MM.1S (cell line): ENCODE measurements at places on chromosomes 1 and 21.
A peak's percentile ranks its signal among the peaks of the same experiment; 100 is the strongest.

GRCh38 chr21:31386006-31386405 is 41.9 kb upstream of the TIAM1 start:
- DNase-seq, result no peak

DNA sequence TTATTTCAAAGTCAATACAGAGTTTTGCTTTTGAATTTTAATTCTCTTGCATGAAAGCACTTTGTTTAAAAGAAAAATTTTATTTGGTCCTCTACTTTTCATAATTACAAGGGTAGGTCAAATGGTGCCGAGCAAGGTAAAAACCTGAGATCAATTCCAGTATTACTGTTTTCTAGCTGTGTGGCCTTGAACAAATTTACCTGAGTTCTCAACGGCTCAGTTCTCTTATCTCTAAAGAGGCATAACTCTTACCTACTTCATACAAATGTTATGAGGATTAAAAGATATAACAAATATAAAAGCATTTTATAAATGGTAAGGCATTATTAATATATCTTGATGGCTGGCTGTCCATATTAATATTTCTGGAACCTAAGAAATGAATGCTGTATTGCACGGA is 42.5 kb downstream of the USP24 start:
- no peak for DNase-seq

DNA sequence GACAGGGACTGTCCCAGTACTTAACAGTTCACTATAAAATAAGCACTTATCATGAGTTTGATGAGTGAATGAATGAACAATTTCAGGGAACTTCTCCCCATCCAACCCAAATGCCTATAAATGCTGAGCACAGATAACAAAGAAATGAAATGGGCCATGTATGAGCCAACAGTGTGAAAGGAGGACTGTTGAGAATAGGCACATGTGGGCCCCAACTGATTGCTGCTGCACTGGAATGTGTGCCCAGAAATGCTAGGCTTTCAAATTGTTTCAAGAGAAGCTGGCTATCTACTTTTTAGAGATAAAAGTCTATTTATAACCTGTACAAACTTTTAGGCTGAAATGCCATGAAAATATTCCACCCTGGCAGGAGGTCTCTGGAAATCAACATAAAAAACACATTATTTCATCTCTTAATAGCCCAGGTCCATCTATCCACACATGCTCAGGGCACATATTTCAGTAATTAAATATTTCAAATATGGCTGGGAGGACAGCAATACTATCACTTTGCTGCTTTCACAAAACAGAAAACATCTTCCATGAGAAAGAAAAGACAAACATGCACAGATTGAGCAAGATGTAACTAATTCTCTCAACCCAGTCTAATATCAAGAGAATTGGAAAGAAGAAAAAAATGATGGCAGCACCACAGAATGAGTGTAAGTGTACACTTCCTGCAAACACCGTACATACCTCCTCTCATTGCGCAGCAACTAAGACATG is 49.8 kb downstream of the COLGALT2 start:
- DNase-seq, result no peak

GRCh38 chr1:53614231-53615021 is 124.5 kb downstream of the GLIS1 start:
- no peak for DNase-seq

DNA sequence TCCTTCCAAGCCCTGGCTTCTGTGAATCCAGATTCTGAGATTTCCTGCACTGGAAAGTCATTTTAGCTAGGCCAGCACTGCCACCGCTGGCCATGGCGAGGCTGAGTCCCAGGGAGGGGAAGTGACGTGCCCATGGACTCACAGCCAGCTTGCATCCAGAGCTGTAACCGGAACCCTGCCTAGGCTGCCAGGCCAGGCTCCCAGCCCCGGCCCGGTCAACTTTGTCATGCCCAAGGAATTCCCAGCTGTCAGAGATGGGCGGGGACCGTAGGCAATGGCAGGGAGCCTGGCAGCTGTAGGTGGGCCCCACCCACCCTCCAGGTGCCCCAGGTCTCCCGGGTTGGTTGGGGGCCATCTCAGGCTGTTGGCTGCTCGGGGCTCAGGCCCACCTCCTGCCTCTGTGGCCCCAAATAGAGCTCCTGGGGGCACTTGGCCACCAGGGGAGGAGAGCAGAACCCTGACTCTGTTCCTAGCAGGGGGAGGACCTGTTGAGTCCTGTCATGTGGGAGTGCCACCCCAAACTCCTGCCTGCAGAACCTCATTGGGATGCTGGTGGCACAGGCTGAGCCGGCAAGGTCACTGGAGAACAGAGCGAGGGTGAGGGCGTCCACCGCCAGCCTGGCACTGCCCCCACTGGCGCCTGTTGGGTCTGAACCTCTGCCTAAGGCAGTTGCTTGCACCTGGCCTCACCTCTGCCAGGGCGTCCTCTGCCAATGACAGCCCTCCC is 57.8 kb downstream of the FOXO6 start:
- DNase-seq, result no peak

- DNase-seq, result no peak
Measured at GRCh38 chr1:94257444-94257843, 20.1 kb upstream of the ARHGAP29 start.

GRCh38 chr1:37305108-37305507 is 169.3 kb upstream of the ZC3H12A start:
- DNase-seq, result no peak

- DNase-seq, result no peak
Measured at GRCh38 chr1:206439205-206439604, 31.1 kb upstream of the IKBKE start.

DNA sequence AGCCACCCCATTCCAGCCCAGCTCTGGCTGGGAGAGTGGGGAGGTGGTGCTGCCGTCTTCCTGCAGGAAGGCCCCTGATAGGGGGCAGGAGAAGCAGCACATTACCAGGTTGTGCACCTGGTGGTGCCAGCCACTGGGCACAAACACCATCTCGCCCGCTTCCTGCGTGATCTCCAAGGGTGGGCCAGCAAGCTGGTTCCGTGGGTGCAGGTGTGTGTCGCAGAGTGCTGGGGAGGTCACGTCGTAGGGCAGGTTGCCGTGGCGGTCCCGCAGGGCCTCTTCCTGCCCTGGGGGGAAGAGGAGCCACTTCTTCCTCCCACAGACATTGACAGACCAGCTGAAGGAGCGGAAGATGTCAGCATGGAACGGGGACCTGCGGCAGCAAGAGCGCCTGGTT is 1.8 kb downstream of the JMJD4 start:
- DNase-seq, result no peak

DNA sequence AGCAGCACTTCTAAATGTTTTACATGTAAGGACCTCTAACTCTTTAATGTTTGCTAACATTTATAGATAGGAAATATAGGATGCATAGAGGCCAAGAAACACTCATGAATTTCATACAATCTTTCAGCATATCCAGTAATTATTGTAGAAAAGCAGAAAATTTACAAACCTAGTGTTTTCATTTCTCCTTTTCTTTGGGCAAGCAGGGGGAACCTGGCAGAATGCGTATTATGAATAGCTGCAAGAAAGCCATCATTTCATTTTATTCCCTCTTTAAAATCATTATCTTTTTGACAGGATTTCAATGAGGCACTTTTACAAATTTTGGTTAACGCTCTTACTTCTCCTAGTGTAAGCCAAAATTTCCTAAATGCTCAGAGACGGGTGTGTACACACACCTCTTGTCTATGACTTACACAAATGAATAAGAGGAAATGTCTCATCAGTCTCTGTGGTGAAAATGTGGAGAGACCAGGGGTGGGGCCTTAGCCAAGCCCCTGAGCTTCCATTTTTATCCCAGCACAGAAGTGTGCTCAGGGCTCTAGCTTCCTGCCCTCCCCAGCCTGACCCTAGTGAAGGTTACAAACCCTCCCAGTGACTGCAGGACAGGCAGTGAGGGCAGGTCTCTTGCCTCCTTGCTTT is 91.6 kb downstream of the LRRC8C start:
- no peak for DNase-seq

DNA sequence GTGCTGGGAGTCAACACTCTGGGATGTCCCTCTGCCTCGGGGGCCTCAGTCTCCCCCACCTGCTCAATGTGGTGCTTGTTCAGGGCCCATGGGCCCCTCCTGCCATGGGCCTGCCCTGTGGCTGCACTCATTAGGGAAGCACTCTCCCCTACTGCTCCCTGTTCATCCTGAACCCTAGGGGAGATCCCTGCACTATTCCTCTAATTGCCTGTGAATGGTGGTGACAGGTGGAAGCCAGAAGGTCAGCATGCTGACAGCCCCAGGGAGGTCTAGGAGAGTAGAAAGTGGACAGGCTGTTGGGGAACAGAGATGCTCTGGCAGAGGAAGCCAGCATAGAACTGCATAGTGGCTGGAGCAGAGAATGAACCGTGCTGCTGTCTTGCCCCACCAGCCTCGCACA is 217.6 kb downstream of the TRABD2B start:
- no peak for DNase-seq

DNA sequence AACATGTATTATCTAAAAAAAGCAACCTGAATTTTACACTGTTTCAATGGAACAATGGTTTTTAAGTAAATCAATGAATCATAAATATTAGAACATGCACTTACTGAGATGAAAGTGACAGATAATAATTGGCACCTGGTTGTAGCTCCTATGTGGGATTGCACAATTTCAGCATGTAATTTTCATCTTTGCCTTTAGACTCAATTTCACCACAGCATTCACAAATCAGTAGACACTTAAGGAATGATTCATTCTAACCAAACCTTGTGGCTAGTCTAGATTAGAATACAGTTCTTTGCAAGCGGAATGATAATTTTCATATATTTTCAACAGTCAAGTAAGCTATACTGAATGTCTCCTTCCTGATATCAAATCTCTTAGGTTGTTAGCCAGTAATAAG is 853.4 kb downstream of the KCNT2 start:
- DNase-seq, result no peak

GRCh38 chr1:3551290-3551678 is 60.0 kb downstream of the MEGF6 start:
- no peak for DNase-seq

GRCh38 chr1:60055336-60055735 is 18.2 kb downstream of the C1orf87 start:
- no peak for DNase-seq

DNA sequence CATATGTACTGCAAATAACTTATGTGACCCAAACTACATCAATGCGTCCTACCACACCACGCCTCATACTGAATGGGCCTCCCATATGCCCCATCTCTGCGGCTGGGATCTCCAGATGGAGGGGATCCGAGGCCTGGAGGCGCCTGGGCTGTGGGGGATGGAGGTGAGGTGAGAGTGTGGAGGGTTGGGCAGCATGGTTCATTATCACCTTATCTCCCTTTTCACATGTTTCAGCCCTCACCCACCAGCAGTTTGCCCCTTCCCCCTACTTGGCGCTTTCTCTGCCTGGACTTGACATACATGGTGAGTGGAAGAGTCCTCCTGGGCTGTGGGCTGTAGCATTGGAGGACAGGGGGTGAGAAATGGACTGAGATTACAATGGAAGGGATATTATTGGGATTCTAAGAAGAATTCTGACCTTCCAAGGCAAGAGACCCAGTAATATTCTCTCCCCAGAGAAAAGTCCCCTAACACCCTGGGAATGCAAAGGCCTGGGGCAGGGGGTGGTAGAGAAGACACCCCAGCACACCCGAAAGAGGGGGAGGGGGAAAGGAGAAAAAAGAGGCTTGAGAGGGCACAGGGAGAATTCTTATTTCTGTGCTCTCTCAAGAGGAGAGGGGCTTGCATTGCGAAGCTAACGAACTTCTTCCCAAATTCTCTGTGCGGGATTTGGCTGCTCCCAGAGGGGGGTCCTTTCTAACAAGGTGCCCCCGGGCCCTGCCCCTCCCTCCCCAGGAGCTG is 61.4 kb downstream of the MEF2D start:
- DNase-seq, result no peak

DNA sequence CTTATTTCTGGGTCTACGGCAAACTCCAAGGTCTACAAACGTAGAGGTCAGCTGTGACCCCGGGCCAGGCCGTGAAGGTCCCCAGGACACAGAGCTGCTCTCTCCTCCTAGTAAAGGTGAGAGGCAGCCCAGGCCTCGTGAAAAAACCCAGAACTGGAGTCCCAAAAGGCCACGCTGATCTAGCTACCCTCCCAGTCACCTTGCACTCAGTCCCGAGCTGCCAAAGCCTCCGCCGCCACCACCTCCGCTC is 125 bp downstream of the ATP5PF start:
- no peak for DNase-seq

GRCh38 chr1:245200146-245200545 is 45.4 kb downstream of the KIF26B start:
- no peak for DNase-seq

DNA sequence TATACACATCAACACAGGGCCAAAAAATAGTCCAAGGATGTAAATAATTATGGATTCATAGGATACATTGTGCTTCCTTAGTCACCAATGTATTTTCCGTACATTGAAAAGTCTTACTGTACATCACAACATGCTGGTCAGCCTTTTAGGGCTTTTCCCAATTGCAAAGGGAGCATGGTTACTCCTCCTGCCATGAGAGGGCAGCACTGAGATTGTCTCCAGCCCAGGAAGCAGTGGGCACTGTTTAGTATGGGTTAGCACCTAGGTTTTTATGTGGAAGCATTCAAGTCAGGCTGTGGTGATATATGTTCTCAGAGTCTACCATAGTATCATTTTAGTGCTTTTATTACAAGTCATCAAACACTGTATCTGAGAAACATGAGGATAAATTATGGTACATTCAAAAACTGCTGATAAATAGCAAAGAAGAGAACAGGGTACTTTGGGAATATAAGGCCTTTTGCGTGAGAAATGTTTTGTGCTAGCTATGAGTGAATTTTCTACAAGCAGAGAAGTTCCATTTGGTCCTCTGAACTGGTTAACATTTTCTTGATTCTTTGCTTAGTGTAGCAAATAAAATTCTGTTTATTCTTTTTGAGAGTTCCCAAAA is 34.0 kb downstream of the ST6GALNAC5 start:
- DNase-seq, result peak; percentile 70

GRCh38 chr1:227952374-227953021 is 4.8 kb upstream of the WNT9A start:
- DNase-seq, result no peak

GRCh38 chr1:47911424-47911823 is 85.8 kb downstream of the TRABD2B start:
- DNase-seq, result no peak

- no peak for DNase-seq
Measured at GRCh38 chr1:19695772-19696171, 31.1 kb downstream of the HTR6 start.

GRCh38 chr1:10232163-10232562 is 21.8 kb downstream of the KIF1B start:
- no peak for DNase-seq

- no peak for DNase-seq
Measured at GRCh38 chr1:119773711-119774241, 5.1 kb upstream of the HMGCS2 start.

- no peak for DNase-seq
Measured at GRCh38 chr1:169724168-169724567, 9.7 kb downstream of the SELE start.
